ENCODE measurements at places on chromosomes 5 and 9.

DNA sequence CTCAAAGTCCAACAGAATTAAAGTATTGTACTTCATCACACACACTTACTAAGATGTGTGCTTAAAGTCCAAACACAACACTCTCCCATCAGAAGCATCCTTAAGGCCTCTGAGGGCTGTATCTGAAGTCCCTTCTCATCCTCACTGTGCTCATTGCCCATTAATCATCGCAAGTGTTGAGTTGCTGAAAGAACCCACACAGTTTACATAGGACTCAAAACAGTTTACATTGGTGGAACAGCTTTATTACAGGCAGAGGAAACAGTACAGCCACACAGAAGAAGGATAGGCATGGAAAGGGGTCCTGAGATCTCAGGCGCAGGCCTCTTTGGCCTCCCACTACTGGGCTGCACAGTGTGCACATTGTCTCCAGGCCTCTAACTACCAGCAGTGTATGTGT is 113.4 kb downstream of the CMYA5 start:
- no peak for DNase-seq

GRCh38 chr9:136058801-136059302 is 36.2 kb downstream of the NACC2 start:
- no peak for DNase-seq

GRCh38 chr5:127840198-127840524 is 137.0 kb downstream of the CCDC192 start:
- DNase-seq: no peak

- no peak for DNase-seq
Observed at GRCh38 chr5:173832386-173832785, 55.8 kb upstream of the CPEB4 start.

DNA sequence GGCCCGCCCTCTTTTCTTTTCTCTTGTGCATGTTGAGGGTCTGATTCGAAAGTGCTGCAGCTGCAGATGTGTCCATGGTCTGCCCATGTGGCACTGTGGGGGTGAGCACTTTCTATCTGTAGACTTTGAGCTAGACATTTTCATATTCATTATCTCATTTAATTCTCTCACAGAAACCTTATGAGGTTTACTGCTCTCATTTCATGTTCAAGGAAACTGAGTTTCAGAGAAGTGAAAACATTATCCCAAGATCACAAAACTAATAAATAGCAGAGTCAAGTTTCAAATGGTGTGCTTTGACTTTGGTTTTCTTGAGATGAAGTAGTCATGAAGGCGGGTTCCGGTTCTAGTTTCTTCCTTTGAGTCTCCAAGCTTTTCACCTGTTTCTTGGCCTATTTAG is 536.5 kb upstream of the ZNF462 start:
- no peak for DNase-seq

- DNase-seq: no peak
Observed at GRCh38 chr9:110355911-110356310, 18.2 kb upstream of the TXNDC8 start.

DNA sequence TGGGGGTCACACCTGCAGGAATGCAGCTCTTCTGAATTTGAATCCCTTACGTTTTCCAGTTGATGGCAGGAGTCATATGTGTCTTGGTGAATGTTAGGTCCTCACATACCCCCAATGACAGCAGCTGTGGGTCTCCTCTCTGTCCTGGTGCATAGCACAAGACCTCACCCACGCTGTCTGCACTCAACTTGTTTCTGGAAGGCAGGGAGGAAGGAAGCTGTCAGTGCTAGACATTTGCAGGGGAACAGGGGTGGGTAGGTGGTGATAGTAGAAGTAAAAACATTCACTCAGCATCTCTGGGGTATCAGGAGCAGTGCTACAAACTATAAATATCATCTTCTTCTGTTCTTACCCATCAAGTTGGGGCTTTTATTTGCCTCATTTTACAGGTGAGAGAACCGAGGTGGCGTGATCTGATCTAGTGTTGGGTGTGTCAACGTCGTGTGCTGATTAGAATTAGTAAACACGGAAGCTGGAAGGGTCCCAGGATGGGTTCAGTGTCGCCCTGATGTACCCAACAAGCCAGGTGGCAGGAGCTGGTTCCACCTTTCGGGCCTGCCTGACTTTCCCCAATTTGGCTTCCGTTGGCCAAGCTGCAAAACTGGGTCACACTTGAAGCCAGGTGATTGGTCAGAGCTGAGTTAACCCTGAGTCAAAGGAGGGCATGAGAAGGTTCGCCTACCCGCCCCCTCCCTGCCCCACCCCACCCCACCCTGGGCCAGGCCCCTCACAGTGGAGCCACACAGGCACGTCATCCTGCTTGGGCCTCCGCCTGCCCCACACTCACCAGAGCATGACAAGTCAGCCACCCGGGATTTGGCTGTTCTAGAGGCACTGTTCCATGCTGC is 15.8 kb downstream of the ERGIC1 start:
- no peak for DNase-seq

GRCh38 chr9:124593651-124594058 is 86.5 kb upstream of the NR5A1 start:
- no peak for DNase-seq

GRCh38 chr5:103867857-103868598 is 305.4 kb upstream of the NUDT12 start:
- DNase-seq: no peak

- no peak for DNase-seq
Observed at GRCh38 chr5:62385816-62386400, 17.8 kb downstream of the DIMT1 start.

GRCh38 chr5:6359555-6360322 is 18.6 kb downstream of the MED10 start:
- no peak for DNase-seq

DNA sequence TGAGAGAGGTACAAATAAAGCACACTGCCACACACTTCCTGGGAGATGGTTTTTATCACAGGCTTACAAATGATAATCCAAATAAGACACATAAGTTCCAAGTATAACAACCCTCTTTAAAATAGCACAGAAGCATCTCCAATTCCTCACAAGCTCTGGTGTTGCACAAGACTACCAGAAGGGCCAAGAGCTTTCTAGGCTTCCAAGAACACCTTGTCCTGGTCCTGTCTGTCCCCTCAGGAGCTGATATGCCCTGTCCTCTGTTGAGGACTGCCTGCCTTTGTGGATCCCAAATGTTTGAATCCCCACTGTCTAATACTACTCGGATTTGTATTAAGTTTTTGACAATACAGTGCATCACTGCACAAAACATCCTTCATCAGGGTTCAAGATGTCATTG is 110.1 kb downstream of the SPOCK1 start:
- DNase-seq: no peak

GRCh38 chr5:136396886-136397285 is 31.5 kb upstream of the TRPC7 start:
- DNase-seq: no peak

DNA sequence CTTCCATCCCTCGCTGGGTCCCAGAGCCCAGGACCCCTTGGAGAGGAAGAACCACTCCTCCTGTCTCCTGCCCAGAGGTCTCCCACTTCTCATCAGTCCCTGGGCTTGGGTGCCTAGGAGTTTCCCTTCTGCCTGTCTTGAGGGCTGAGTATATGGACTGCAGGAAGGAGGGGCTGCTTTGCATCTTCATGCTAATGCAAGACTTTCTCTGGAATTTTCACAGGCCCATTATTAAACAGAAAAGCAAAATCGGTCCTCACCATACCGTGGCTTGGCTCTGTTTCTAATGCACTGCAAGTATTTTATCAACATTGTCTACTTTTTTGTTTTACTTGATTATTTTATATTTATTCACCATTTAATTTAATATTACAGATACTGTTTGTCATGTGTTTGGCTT is 34.5 kb downstream of the TRIO start:
- DNase-seq: no peak

DNA sequence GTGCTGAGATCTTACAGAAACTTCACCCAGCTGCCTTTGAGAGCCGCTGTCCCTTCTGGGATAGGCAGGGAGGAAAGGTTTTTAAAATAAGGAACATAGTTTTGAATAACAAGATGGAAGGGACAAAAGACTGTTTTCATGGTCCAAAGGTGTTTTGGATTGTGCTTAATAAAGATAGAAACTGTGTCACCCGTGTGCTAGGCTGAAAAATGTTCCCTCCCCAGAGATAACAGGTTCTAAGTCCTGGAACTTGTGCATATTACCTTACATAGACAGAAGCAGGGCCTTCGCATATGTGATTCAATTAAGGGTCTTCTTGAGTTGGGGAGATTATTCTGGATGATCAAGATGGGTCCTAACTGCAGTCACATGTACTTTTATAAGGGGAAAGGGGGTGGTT is 1.9 kb upstream of the CEMIP2 start:
- DNase-seq: no peak

DNA sequence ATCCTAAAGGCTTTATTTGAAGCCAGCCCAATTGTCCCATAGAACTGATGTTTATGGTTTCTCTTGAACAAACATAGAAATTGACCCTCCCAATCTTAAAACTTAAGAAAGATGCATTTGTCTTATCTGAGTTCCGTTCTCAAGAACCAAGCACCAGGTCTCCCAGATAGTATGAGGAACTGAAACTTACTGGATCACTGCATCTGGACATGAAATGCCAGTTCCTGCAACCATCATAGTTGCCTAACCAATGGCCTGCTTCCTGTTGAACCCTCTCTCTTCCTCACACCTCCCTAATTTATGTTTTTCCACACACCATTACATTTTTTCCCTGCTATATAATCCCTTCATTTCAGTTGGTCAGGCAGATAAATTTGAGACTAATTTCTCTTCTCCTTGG is 478.9 kb downstream of the HTR1A start:
- no peak for DNase-seq

DNA sequence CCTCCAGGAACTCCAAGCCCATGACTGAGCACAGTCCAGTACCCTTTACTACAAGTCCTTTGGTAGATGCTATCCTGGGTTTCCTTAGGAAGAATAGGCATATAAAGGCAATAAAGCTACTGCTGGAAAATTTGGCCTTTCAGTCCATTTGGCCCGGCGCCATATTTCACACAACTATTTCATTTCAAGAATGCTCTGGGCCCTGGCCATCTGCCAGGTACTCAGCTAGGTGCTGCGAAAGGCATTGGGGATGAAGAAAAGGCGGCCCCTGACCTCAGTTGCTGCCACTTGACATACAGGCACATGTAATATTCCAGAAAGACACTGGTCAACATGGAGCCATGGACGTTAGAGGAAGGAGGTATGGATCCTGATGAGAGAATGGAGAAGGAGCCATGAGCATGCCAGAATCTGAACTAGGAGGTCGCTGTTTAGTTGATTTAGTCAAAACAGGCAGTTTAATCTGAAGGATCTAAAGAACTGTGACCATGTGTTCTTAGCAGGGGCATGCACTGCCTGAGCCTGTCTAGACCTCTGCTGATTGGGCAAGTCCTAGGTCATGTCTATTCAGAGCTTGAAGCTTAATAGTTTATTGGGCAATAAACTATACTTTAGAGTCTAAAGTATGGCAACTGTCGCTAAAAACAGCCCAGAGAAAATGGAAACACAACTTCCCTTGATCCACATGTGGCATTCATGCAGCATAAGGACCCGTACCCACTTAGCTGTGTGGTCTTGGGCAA is 149.3 kb downstream of the MELK start:
- DNase-seq: no peak

- no peak for DNase-seq
Observed at GRCh38 chr5:150178262-150178661, 11.6 kb upstream of the SLC6A7 start.

DNA sequence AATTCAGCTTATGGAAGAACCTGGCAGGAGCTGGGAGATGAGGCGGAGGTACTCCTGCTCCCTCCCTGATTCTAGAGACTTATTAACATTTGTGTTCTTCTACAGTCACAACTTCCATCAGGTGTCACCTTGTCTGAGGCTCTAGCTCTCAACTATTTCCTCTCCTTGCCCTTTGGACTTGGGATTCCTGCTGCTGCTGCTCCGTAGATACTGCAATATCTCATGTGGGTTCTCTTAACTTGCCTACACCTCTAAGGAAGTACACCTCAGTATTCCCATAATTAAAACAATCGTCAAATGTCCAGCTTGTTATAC is 21.2 kb downstream of the ANXA1 start:
- no peak for DNase-seq

DNA sequence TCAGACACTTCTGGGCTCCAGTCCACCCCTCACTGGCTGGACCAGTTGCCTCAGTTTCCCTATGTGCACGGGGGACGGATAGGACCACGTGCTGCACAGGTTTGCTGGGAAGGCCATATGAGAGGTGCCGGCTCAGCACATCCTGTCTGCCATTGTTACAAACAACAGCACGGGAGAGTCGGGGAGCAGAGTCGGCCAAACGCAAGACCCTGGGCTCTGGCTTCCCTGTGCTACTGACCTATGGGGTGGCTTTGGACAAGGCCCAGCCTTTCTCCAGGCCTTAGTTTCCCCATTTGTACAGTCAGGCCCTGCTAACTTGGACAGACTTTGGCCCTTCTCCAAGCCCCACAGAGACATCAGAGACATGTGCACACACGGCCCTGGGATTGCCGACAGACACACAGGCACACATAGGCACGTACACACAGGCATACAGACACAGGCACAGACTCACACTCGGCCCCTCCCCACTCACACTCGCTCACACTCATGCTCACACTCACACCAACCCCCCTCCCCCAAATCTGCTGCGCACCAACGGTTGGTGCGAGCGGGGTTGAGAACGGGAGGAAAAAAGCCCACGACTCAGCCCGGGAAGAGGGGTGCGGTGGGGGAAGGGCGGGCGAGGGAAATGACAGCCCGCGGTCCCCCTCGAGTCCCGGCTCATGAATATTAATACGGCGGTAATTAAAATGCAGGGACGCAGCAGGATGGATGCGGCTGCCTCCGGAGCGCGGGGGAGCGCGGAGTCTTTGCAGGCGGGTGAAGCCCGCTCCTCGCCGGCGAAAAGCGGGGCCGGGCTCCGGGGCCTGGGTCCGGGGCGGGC is 133.0 kb downstream of the C9orf50 start:
- no peak for DNase-seq

GRCh38 chr9:101601904-101602765 is 7.4 kb upstream of the PPP3R2 start:
- DNase-seq: no peak

GRCh38 chr5:163473635-163474243 is 13.3 kb downstream of the HMMR start:
- DNase-seq: no peak

- DNase-seq: no peak
Observed at GRCh38 chr5:76527685-76528161, 95.5 kb downstream of the F2RL2 start.

DNA sequence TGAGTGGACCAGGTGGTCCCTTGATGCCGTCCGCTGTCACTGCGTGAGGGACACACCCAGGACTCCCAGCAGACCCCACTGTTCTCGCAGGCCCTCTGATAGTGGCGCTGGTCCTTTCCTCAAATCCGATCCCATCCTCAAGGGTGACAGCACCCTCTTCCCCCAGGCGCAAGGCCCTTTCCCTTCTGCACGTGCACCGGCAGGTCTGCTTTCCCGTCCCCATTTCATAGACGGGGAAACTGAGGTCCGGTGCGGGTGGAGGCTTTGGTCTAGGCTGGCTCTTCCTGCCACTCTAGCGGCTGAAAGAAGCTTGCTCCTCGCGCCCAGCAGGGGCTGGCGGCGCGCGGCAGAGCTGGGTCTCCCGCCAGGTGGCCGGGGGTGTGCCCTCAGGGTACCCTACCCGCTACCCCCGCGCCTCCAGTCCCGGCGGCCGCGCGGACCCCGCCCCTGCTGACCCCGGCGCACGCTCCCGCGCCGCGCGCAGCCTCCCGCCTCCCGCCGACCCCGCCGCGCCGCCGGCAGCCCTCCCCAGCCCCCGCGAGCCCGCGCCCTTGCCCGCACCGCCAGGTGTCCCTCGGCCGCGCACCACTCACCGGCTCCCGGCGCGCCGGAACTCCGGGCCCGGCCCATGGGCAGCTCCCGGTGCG is 453 bp downstream of the RASGEF1C start:
- DNase-seq: no peak

Data from stimulated activated CD8-positive, alpha-beta memory T cell treated with anti-CD3 and anti-CD28 coated beads, Interleukin-4, amount 100 ng/mL, for 4 hours (primary cell).